Stimulated activated CD4-positive, alpha-beta T cell treated with anti-CD3 and anti-CD28 coated beads, Interleukin-1b, Interleukin-23, amount 100 ng/mL, for 4 hours (primary cell): ENCODE measurements at places on chromosomes 6 and 20.
A peak's percentile ranks its signal among the peaks of the same experiment; 100 is the strongest.

DNA sequence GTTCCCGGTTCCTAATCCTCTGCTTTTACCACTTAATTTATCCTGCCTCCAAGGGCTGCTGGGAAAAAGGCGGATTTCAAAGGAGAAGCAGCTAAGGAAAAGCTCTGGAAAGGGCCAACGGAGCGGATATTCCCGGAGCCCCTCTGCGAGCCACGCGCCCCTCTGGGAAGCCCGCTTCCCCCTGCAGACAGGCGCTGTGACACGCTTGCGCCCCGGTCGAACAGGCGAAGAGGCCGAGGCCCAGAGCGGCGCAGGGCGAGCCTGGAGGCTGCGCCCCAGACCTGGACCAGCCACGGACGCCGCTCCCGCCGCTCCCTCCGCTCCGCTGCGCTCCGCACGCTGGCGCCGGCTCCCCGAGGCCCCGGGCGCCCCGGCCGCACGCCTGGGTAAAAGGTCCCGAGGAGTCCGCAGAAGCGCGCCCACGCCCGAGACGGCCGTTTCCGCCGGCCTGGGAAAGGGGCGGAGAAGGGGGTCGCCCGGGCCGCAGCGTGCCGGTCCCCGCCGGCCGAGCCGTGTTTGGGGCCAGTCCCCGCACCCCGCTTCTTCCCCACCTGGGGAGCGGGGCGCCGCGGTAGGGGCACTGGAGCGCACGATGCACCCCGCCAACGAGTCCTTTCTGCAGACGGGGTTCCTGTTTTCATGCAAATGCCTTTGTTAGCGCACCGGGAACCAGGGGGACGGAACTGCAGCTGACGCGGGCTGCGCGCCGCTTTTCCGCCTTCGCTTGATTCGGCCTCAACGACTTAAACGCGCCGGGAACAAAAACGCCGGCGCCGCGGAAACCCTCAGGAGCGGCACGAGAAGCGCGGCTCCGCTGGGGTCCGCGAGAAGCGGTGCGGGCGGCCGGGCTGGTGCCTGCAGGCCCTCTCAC, 91.9 kb upstream of the SIRPA start:
- no peak for DNase-seq

DNA sequence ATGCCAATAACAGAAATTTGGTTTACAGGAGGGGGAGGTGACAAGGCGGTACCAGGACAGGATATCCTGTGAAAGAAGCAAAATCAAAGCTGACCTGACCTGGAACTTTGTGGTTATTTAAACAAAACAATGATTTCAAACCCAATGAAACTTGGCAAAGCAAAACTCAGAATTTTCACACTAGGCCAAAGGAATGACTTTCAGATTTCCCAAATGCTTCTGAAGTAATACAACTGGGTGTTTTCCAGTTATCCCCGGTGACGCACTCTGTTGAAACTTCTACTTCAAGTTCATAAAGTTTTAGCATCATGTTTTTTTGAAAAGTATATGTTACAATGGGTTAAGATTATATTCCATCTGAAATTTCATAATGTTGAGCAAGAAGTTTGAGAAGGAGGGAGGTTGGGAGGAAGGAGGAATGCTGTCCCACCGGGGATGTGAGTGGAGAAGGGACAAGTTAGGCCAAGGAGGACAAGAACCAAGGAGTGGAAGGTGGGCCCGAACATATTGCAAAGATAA, 78.1 kb upstream of the TRAF3IP2 start:
- DNase-seq = no peak

DNA sequence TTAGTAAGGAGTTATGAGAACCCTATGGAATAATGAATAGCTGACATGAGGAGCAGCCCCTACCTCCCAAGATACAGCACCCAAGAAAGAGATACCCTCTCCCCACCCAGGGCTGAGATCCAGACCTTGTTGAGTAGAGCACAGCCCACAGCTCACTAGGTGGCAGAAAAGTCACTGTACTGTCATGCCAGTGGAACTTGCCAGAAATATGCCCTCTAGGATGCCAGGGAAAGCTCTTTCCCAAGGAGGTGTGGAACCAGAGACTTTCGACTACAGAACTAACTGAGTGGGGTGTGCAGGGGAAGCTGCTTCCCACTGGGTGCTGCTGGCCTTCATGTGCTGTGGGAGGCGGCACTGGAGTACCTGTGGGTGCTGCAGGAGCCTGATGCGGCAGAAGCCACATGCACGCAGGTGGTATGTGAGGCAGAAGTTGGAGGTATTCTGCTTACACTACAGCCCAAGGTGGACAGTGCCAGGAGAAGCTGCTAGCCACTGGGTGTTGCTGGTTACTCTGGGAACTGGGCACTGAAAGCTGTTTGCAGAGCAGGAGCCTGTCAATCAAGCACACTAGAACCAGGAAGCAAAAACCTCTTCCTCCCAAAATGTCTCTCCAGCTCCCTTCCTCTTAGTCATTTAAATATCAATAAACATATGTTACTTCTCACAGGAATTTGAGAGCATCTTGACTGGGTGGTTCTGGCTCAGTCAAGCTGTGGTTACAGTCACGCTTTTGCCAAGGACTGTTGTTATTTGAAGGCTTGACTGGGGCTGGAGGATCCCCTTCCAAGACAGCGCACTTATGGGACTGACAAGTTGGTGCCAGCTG, 17.8 kb downstream of the ARMC12 start:
- no peak for DNase-seq

- no peak for DNase-seq
Observed at GRCh38 chr6:37982317-37982716, 162.8 kb downstream of the ZFAND3 start.

GRCh38 chr6:142195862-142196541, 48.9 kb downstream of the VTA1 start:
- no peak for DNase-seq

GRCh38 chr6:39546731-39547130, 178.5 kb downstream of the KIF6 start:
- no peak for DNase-seq

GRCh38 chr6:26175428-26176181, 88.4 kb downstream of the HFE start:
- peak; percentile 51 for DNase-seq

DNA sequence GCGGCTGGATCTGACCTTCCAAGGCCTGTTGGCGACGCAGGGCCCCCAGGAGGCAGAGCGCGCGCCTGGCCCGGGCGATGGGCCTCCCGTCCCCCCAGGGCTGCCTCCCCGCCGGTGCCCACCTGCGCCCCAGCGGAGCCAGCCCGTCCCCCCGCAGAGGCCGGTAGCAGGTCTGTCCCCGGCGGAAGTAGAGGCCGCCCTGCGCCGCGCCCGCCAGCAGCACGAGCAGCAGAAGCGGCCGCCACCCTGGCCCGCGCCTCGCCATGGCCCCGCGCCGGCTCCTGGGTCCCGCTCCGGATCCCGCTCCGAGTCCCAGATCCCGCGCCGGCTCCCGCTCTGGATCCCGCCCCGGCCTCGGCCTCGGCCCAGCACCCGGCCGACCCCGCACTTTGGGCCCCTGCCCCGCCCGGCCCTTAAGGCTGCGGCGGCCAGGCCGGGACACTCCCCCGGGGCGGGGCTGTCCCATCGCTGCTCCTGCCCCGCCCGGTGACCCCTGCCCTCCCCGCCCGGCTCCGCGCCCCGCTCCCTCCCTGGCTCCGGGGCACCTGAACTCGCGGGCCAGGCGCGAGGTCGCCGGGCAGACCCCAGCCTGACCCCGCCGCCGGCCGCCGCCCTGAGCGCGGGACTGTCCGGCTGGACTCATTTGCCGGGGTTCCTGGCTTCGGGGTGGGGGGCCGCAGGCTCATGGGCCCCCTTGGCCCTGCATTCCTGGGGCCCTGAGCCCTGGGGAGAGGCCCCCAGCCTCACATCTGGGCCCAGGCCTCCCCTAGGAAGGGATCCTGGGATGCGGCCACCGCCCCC, at the start of gene CTSZ:
CTSZ (minus strand) TSS at position 391 of the 801 bp plus-strand sequence; CDS start at position 265, 126 bp downstream.
- DNase-seq = peak; percentile 51

DNA sequence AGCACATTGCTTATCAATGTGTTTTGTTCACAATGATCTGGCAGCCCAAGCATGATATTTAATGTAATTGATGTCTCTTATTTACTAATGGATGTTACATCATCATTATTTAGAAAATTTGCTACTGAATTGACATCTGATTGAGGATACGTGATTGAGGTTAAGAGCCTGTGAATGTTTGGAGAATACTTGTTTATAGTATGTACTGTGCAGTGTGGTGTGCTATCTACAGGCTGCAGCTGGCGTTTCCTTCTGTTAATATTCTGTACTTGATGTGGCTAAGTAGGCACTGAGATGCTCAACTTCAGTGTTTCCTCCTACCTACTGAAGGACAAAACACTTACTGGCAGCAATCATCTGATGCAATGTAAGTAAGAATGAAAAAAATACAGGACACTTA, 709.6 kb upstream of the FLRT3 start:
- no peak for DNase-seq

DNA sequence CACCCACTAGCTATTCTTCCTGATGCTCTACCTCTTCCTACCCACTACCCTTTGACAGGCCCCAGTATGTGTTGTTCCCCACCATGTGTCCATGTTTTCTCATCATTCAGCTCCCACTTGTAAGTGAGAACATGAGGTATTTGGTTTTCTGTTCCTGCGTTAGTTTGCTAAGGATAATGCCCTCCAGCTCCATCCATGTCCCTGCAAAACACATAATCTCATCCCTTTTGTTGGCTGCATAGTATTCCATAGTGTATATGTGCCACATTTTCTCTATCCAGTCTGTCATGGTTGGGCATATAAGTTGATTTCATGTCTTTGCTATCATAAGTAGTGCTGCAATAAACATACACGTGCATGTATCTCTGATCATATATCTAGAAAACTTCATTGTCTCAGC, 218.3 kb upstream of the STXBP5 start:
- no peak for DNase-seq
